ENCODE measurements at places on chromosomes 3 and 15.

DNA sequence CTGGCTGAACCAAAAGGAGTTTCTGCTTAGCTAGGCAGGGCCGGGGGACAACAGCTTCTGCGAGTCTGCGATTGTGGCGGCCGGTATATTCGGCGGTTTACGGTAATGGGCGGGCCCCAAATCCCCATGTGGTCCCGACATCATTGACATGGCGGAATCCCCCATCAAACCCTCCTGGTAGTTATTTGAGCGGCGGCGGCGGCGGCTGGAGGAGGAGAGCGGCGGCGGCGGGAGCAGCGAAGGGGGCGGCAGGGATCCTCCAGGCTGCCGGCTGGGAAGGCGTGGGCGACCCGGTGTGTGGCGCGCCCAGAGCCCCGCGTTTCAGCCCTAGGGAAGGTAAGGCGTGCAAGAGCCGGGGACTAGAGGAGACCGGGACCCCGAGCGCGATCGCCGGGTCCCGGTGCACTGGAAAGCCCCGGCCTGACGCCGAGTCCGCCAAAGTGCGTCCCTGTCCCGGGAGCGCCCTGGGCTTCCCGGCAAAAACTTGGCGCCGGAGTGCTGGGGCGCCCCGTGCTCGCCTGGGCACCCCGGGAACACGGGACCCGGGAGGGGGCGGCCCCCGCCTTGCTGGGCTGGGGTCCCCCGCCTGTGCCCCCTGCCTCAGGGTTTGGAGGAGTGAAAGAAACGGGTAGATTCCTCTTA is at the start of gene FNDC3B:
Gene FNDC3B, plus strand, starts transcription at position 143 of the 642 bp plus-strand sequence. CDS start 72,902 bp downstream, outside the sequence.
- peak; percentile 93 for DNase-seq

DNA sequence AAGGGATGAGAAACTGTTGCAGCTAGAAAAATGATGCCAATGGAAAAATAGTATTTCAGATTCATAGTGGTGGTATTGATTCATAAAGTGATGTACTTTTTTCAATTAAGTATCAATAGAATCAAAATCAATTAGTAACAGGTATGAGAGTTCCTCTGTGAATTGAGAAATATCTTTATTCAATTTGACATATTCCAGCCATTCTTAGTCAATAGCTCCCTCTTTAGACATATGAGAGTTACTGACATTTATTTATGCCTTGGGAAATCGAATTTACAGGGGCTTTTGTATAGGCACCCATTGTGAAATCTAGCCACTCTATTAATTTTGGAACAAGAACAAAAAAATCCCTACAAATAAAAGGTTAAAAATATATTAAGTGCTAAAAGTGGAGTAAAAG is 386.9 kb upstream of the CNTN3 start:
- DNase-seq: no peak

- DNase-seq: no peak
Observed at GRCh38 chr3:134380249-134380648, 6.0 kb upstream of the AMOTL2 start.

DNA sequence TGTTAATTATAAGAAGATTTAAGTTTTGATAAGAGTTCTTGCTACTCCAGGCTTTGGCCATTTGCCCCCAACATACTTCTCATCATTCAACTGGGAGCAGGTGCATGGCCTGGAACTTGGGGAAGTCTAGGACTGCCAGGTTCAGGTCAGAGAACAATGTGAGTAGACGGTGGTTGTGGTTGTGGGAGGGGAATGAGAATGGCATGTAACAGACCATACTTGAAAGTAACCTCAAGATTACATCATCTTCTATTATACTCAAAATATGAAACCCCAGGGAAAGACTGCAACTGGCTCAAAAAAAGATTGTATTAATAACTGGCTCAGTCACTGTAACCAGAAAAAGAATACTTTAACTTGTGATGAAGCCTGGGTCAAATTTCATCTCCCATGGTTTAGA is 364.9 kb upstream of the DPPA4 start:
- peak; percentile 23 for DNase-seq

- peak; percentile 17 for DNase-seq
Observed at GRCh38 chr3:183085634-183086390, 13.5 kb downstream of the MCCC1 start.

DNA sequence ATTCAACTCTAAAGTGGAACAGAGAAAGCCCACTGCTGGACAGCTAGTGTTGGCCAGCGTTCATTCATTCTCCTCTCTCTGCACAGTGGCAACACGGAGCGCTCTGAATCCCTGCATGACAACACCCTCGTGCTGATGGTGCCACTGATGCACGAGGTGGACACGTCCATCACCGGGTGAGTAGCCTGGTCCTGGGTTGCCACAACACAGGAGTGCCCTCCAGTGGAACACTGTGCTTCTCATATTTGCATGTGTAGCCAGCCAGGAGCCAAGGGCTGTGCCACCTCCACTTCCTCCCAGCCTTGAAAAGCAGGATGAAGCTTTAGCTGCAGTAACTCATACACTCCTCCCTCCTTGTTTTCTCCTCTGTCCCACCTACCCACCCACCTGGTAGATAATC is 120.0 kb upstream of the CTDSPL start:
- no peak for DNase-seq

GRCh38 chr3:134885877-134886621 is 91.0 kb downstream of the EPHB1 start:
- no peak for DNase-seq

DNA sequence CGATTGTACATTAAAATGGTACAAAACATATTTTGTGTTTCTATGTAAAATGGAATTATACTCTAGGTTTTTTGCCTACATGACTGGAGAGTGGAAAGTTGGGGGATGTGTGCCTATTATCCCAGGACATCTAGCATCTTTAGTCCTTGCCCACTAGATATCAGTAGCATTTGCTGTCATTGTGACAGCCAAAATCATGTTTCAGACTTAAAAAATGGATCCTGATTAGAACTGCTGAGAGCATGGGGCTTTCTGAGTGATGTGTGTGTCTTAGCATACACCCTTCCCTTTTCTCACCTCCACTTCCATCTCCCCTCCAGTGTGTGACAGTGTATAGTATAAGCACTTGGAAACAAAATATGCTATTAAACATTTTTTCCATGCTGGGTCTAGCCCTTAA is 13.3 kb downstream of the ARMC8 start:
- no peak for DNase-seq

- DNase-seq: no peak
Observed at GRCh38 chr3:156750874-156751245, 75.3 kb upstream of the LEKR1 start.

GRCh38 chr15:60928210-60928609 is 300.9 kb downstream of the RORA start:
- DNase-seq: no peak

GRCh38 chr3:32794487-32795308 is 23.1 kb upstream of the TRIM71 start:
- DNase-seq: no peak

- DNase-seq: no peak
Observed at GRCh38 chr3:21067031-21067813, 683.8 kb downstream of the ZNF385D start.

DNA sequence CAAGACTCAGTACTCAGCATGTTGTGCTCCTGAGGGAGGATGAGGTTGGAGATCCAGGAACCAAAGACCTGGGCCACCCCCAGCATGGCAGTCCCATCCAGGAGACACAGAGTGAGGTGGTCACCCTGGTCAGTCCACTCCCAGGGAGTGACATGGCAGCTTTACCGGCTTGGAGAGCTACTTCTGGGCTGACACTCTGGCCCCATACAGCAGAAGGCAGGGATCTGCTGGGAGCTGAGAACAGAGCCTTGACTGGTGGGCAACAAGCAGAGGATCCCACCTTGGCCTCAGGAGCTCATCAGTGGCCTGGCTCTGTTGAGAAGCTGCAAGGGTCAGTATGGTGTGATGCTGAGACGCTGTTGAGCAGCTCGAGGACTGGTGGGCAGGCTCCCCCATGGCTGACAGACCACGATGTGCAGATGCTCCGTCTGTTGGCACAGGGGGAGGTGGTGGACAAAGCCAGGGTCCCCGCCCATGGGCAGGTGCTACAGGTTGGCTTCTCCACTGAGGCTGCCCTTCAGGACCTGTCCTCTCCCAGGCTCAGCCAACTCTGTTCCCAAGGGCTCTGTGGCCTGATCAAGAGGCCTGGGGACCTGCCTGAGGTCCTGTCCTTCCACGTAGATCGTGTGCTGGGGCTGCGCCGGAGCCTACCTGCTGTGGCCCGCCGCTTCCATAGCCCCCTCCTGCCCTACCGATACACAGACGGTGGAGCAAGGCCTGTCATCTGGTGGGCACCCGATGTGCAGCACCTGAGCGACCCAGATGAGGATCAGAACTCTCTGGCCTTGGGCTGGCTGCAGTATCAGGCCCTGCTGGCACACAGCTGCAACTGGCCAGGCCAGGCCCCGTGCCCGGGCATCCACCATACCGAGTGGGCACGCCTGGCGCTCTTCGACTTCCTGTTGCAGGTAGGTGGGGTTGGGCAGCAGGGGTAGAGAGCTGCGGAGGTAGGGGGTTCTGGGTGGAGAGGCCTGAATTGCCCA is 53.8 kb downstream of the GASK1A start:
- no peak for DNase-seq

- no peak for DNase-seq
Observed at GRCh38 chr15:99134317-99134821, 29.5 kb downstream of the SYNM start.

DNA sequence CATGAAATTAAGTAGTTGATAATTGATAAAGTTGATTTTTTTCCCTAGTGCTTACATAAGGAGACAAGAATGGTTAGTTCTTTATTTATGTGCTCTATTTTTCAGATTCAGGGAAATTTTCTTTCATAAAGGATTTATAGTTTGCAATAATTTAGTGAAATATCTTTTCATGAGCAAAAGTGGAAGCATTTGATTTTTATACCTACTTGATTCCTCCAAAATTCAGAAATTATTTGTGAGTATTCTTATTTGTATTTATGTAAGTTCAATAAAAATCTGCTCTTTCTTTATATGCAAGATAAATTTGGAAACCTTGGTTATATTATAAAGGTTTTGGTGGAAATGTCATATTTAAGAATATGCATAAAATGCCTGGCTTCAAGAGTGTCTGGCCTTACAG is 14.7 kb upstream of the SLCO2A1 start:
- DNase-seq: no peak

DNA sequence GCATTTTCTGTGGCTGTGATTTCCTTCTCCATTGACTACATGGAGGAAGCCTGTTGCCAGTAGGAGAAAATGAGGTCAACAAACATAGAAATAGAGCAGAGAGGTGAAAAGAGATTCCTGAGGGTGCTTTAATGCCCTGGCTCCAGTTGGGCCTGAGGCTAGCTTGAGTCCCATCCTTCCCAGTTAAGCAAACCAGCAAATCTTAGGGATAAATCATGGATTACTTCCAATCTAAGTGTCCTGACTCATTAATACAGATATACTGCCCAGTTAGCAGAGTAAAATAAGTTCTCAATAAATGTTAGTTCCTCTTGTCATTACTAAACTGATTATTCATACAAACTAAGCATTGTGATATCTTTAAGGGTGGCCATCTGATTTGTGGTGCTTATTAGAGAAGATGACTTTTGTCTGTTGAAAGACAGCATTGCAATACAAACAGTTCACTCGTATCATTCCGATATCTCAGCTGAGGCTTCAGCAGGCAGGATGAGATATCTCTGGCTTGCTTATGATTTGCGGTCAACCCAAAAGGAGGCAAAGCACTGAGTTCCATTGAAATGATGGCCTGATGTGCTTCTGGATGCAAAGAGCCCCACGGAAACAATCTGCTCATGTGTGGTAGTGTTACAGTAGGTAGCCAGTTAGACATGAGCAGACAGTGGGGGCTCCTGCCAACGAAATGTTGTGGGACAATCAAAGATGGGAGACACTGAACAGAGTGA is 6.6 kb upstream of the STARD5 start:
- no peak for DNase-seq

DNA sequence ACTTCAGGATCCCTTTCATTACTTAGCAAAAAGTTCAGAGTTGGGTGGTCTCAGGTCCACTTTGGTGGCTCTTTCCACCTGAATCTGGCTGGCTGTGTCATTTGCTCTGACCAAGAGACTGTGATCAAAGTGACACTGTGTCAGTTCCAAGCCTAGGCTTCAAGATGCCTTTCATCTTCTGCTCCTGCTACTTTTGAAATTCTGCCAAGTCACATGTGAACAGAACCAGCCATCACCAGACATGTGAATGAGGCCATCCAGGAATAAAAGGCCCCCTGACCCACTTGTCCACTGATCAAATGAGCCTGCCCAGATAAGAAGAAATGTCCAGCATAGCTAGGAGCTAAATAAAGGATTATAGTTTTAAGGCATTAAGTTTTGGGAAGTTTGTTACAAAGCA is 132.2 kb downstream of the OSBPL10 start:
- DNase-seq: no peak

- no peak for DNase-seq
Observed at GRCh38 chr3:123169930-123170329, 31.8 kb upstream of the SEC22A start.

DNA sequence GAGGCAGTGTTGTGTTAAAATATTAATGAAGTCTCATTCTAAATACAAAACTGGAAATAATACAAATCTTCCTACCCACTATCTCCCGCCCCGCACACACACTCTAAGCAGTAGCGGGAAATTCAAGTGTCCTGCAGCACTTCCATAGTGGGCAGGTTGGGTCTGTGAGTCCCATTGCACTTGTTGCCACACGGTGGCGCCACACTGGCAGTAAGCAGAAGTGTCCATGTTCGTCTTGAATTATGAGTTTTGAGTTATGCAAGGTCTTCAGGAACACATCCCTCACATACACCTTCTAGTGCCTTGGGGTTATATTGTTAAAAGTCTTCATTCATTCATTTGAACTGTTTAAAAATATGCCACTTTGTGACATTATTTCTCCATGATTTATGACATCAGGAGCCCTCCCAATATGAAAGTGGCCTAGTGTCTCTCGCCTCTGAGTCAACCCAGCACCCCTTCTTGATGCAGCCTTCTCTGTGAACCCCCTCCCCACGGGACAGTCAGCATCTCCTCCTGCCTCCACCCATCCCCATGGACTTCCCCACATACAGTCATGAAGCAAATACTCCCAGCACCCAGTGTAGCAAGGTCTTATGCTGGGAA is 17.6 kb upstream of the CCDC174 start:
- peak; percentile 65 for DNase-seq

DNA sequence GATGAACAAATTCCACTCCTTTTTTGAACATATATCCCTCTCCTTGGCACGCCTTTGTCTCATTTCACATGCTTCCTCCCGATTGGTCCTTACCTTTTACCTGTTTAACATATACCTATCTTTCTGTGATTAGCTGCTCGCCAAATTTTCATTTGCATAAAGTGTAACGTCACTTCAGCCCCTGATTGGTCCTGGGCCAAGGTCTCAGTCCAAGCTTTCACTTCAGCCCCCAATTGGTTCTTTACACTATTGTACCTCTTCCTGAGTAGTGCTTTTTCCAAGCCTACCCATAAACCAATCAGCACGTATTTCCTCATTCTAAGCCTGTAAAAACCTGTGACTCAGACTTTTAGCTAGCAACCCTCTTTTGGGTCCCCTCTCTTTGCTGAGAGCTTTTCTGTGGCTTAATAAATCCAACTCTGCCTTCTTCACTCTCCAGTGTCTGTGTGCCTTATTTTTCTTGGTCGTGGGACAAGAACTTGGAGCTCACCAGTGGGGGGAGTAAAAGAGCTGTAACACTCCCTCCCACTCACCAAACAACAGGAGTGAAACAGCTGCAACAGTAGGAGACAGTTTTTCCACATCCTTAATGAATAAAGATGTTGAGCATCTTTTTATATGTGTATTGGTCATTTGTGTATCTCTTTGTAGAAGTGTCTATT is 584 bp upstream of the XCR1 start:
- DNase-seq: no peak

GRCh38 chr15:28955160-28955992 is 69.6 kb downstream of the APBA2 start:
- DNase-seq: peak; percentile 39

GRCh38 chr15:92616621-92617548 is 38.7 kb downstream of the FAM174B start:
- DNase-seq: no peak

Measured in stimulated activated CD4-positive, alpha-beta T cell treated with anti-CD3 and anti-CD28 coated beads, Interleukin-15, amount 100 ng/mL, for 24 hours (primary cell).